ENCODE measurements at places on chromosomes 1 and 21. TPM values are rescaled to one million over a fixed set of nuclear protein-coding genes. Genes with fewer than 3 reads are reported as not detected.

GRCh38 chr1:198929111-198929604 lies 290.3 kb downstream of the PTPRC start:
- no peak for DNase-seq

The OR2T35 gene
- polyA plus RNA-seq = not detected

The PTPN7 gene
- polyA plus RNA-seq = 1.3 TPM

GRCh38 chr1:235766794-235767285 lies 99.9 kb downstream of the LYST start:
- no peak for DNase-seq

The EDARADD gene
- polyA plus RNA-seq = 8.2 TPM

- no peak for DNase-seq
Measured at GRCh38 chr1:178536329-178536728, 23.4 kb downstream of the TEX35 start.

The CACNA1S gene
- 0.53 TPM for polyA plus RNA-seq

GRCh38 chr1:25063591-25064416 lies 133.7 kb upstream of the RUNX3 start:
- no peak for DNase-seq

The TTLL7 gene
- 6.3 TPM for polyA plus RNA-seq

DNA sequence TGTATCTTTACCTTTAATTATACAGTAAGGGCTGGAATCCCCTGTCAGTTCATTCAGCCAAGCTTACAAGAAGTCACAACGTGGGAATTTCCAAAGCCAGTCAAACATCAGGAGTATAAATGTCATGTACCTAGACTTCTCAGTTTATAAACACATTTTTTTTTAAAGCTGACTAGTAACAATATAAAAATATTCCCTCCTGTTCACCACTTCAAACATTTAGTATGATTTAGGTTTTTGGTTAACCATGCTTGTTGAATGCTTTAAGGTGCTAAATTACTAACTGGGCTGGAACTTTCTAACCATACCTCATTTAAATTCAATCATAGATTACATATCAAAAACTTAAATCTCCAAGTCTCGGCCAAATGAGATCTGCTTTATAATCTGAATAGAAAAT lies 44.0 kb downstream of the JAK1 start:
- DNase-seq = no peak

DNA sequence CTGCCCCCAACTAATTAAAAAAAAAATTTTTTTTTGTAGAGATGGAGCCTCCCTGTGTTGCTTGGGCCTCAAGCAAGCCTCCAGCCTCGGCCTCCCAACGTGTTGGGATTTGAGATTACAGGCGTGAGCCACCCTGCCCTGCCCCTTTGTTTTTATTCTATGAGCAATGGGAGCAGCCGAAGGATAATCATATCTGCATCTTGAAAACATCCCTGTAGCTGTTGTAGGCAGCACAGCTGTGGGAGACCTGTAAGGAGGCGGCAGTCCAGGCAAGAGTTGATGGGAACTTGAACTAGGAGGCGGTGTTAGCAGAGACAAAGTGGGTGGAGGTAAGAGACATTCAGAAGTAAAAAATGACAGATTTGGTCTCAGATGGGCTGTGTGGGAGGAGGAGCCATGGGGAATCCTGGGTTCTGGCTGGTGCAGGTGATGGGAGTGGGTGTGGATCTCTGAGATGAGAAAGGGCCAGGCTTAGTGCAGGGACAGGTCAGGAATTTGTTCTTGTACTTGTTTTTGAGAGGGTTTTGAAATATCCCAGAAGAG lies 31.3 kb downstream of the STUM start:
- no peak for DNase-seq

GRCh38 chr1:39992234-39992633 lies 37.3 kb downstream of the MFSD2A start:
- no peak for DNase-seq

The DBT gene
- polyA plus RNA-seq = 29.7 TPM

DNA sequence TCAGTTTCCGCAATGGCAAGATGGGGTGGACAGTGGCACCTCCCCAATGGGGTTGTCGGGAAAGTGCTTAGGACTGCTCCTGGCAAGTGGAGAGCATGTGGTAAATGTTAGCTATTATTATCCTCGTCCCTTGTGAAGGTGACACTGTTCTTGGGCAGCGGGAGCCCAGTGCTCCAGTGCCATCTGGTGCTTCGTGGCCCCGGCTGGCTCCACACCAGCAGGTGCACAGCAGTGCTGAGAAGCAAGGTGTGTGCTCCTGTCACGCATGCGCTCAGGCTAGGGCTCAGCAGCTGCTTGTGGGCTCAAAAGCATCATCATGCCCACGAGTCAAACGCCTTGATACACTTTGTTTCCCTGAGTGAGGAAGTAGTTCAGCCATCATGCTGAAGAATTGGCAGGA lies 24.9 kb upstream of the KCNC4 start:
- DNase-seq = no peak

DNA sequence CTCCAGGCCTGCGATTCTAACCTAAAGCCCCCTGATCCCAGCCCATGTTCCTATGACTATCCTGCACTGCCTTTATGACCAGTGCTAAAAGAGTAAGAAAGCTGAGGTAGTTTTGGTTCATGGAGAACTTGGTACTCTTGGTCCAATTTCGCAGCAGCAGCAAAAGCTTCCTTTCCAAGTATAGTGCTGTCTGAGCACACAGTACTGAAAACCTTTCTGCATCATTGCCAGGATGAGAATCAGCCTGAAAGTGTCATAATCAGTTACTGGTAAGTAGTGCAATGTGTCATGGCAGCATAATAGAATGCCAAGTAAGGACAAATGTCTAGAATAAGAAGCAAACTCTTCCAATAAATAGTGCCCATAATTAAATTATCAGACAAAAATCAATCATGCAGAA lies 889.6 kb upstream of the ADGRL4 start:
- no peak for DNase-seq

- no peak for DNase-seq
Measured at GRCh38 chr1:215181518-215181917, 99.0 kb downstream of the KCNK2 start.

The MYBPH gene
- 0.18 TPM for polyA plus RNA-seq

The ATP1A4 gene
- polyA plus RNA-seq = 0.15 TPM

DNA sequence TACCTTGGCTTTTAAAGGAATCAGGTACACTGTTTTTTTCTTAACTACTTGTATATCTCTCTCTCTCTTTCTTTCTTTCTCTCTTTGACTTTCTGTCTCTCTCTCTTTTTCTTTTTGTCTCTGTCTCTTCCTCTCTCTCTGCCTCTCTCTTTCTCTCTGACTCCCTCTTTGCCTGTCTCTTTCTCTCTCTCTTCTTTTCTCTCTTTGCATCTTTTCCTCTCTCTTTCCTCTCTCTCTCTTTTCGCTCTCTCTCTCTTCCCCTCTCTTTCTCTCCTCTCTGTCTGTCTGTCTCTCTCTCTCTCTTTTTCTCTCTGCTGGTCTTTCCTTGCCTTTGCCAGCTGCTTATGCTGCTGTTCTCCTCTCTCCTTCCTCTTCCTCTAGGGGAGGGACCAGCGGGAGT lies 143.2 kb downstream of the TRIM33 start:
- DNase-seq = no peak

DNA sequence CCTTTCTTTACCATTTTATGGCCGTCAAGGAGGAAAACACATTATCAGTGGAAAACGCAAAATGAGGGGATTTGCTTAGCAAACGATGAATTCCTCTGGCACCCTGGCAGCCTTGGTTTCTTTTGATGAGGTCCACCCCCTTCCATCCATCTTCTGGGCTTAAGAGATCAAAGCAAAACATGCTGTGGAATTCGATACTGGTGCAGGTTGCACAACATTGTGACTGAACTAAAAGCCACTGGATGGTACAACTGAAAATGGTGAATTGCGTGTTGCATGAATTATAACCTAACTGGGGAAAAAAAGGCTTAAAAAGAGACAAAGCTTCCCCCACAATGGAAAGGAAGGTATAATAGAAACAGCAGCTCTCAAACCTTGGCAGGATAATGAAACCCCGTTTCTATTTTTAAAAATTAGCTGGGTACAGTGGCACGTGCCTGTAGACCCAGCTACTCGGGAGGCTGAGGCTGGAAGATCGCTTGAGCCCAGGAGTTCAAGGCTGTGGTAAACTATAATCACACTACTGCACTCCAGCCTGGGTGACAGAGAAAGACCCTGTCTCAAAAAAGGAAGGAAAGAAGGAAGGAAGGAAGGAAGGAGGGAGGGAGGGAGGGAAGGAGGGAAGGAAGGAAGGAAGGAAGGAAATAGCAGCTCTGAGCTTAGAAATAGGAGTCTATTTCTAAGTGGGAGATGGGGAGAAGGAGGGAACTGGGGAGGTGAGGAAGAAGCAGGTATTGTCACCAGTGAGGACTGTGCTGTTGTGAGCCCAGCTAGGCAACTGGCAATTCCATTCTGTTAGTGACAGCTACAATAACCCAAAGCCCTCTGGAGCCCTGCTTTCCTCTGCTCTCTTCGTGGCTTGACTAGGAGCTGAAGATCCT lies 29.0 kb upstream of the LGALS8 start:
- DNase-seq = no peak

The TIE1 gene
- polyA plus RNA-seq = 47.3 TPM

DNA sequence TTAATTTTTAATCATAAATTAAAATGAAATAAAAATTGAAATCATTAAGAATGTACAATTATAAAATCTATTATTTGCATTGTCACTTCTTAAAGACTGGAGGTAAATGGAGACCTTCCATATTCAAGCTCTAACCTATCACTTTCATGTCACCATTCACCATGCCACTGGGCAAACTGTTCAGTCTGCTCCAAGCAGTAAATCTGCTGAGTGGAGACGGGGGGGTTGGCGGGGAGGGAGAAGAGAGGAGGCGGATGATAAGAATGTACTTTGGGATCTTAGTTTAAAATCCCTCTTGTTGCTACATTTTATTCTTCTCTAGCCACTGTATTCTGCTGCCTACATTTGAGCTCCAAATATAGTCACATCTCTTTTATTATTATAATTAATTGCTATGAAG lies 365.9 kb upstream of the NFIA start:
- DNase-seq = no peak

- DNase-seq = peak; percentile 24
Measured at GRCh38 chr1:10387677-10388386, 11.0 kb upstream of the PGD start.

- no peak for DNase-seq
Measured at GRCh38 chr1:30474818-30475200, 248.6 kb downstream of the MATN1 start.

GRCh38 chr1:1564268-1564667 lies 10.4 kb downstream of the SSU72 start:
- DNase-seq = no peak

The LRRN2 gene
- 11.5 TPM for polyA plus RNA-seq

The OXCT2 gene
- polyA plus RNA-seq = 0.85 TPM

GRCh38 chr1:33349081-33349759 lies 28.3 kb upstream of the A3GALT2 start:
- DNase-seq = no peak

The TMEM61 gene
- polyA plus RNA-seq = 0.83 TPM

DNA sequence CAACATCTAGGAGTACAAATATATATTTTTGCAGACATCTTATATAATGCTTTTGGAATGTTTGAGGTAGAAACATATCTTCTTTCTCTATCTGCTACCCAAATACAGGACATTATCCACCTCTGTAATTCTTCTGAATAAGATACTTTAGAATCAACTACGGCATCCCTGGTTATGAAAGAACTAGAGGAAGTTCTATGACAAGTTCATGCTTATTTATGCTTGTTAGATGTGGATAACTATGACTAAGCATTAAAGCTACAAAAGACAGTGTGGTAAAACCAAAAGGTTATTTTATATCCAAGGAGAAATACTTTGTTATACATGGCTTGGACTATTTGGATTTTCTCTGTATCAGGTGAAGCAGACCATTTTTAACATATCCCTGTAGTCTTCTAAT lies 894.0 kb downstream of the KCNT2 start:
- DNase-seq = no peak

The SMCP gene
- not detected for polyA plus RNA-seq

The LY9 gene
- polyA plus RNA-seq = 0.32 TPM

The EXO1 gene
- polyA plus RNA-seq = 18.4 TPM

- DNase-seq = no peak
Measured at GRCh38 chr1:44040418-44040817, 9.2 kb upstream of the SLC6A9 start.

DNA sequence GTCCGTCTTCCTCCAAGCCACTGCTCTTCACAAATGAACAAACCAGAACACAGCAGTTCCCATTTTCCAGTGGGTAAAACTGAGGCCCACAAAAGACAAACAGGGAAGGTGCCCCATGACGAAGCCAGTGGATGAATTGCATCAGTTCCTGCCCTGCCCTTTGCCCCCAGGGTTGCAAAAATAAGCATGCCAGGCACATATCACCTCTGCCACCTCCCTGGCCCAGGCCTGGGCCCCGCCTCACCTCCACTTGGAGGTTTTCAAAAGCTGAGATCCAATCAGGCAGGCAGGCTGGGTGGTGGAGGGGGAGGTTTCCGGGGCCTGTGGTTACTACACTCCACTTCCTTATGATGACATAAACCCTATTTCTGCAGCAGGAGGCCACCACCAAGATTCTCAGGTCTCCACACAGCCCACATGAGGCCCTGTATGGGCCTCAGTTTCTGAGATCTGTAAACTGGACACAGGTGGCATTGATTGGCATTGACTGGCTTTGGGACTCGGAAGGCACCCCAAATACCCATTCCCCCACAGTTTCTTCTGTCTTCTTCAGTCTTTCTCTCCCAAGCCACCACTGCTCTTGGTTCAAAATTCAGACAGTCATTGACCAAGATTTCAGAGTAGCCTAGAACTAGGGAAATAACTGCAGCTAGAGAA lies 4.1 kb downstream of the KIF21B start:
- no peak for DNase-seq

DNA sequence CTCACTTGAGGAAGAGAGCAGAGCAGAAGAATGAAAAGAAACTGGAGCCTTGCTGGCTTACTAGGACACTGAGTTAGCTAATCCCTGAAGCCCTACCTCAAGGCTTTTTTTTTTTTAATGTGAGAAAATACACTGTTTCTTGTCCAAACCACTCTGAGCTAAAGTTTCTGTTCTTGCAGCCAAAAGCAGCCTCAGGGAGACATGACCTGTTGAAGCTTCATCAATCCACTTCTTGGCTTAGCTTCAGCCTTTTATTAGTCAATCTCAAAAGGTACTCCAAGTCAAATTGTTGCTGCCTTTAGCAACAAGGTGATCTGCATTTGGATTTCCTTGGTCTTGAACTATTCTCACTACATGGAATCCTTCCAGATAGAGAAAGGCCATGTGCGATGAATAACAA lies 33.7 kb downstream of the CCDC185 start:
- DNase-seq = no peak

DNA sequence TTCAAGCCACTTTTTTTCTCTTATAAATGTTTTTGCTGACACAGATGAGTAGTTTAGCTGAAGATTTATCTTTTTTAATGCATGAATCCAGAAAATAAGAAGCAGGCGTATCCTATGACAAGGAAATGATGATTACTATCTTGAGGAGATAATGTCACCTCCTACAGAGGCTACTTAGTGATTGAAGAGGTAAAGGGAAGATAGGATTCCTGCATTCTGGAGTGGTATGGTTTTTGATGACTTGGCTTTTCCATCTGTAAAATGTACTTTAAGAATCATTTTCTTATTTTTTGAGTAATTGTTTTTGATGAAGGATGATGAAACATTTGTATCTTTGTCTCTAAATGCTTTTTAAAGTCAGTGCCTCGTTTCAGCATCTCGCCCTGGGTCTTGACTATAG lies 122.9 kb downstream of the SPATA46 start:
- no peak for DNase-seq

GRCh38 chr1:117662667-117663066 lies 56.8 kb downstream of the TENT5C start:
- DNase-seq = no peak

The RNPEP gene
- polyA plus RNA-seq = 74.5 TPM

The G0S2 gene
- 5.3 TPM for polyA plus RNA-seq
